ENCODE measurements at places on chromosomes 7 and 10.

DNA sequence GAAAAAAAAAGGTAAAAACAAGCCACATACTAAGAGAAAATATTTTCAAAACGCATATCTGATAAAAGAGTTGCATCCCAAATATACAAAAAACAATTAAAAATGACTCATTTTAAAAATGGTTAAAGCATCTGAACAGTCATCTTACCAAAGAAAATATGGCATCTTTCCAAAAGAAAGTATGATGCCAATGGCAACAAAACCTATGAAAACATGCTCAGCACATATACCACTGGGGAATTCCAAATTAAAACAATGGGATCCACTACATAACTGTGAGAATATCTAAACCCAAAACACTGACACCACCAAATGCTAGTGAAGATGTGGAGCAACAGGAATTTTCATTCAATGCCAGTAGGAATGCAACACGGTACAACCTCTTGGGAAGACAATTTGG is 39.3 kb downstream of the VSTM2A start:
- DNase-seq, result no peak

DNA sequence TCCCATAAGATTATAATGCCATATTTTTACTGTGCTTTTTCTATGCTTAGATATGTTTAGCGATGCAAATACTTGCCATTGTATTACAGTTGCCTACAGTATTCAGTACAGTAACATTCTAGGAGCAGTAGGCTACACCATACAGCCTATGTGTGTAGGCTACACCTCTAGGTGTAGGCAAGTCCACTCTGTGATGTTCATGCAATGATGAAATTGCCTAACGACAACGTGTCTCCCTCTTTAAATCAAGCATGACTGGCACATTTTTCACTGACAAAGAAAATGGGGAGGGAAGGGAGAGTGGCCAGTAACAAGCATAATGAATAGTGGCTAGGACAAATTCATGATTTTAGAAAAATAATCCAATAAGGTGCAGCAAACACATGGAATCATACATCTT is 1.7 kb downstream of the NCAPG2 start:
- DNase-seq, result no peak

GRCh38 chr10:4249841-4250586 is 465.0 kb upstream of the KLF6 start:
- DNase-seq, result no peak

GRCh38 chr7:204326-204725 is 12.0 kb downstream of the FAM20C start:
- no peak for DNase-seq

GRCh38 chr10:50398381-50398780 is 147.1 kb upstream of the ASAH2 start:
- DNase-seq, result no peak

DNA sequence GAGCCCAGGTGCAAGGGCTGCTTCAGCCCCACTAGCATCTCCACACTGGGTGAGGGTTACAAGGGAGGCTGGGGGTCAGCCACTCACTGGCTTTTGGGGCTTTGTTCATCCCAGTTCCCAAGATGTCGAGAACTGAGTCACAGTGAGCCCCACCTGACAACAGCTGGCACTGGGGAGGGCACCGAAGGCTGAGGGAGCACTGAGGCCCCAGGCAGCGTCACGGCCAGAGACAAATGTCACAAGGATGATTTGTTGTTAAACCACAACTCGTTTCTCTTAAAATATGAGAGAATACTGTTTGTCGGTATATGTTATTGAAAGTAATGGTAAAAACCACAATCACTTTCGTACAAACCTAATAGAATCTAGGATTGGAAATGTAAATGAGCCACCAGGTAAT is 219.9 kb downstream of the CELF2 start:
- no peak for DNase-seq

DNA sequence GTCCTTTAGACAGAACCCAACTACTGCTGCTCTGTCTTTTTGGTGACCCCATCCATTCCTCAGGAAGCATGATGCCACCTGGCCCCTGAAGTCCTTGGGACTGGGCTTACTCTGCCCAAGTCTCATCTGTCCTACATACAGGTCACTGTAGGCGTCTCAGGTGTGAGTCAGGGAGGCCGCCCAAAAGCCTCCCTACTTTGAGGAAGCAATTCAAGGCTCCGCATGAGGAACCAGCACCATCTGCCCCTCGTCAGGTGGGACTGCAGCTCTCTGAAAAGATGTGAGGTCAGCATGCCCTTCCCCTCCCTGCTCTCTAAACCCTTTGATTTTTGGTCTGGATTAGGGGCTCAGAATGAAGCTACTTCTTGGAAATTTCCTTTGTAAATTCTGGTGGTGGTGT is 354.8 kb downstream of the CXCL12 start:
- DNase-seq, result no peak

DNA sequence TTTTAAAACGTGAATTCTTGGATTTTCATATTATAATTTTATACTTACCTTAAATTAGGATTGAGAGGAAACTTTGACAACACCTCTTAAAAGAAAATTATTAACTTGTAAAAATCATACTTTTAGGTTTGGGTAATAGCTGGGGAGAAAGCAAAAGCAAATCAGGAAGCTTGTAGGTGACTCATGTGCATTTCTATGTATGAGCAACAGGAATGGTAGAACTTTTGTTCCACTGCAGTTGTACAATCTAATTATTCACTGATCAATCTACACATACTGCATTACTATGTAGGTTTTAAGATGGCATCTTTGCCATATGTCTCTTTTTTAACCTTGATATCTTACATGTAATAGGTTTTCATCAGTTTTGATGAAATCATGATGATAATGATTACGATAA is 223.2 kb downstream of the PRKG1 start:
- no peak for DNase-seq

- DNase-seq, result no peak
Measured at GRCh38 chr7:128203047-128203491, 38.0 kb upstream of the LEP start.

DNA sequence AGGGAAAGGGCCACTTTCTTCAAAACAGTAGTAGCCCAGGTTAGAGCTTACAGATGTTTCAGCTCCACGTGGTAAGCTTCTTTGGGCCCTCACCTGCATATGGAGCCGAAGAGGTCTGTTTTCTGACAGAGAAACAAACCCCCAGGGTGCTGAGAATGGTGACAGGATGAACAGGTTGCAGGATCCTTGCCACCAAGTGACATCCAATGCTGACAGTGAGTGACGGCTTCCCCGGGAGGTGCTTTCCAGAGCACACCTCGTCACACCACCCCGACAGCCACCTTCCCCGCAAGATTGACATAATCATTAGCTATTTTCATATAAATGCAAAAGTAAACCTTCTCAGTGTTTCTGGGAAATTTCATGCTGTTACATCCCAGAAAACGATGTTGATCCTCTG is 109.3 kb upstream of the BTBD16 start:
- DNase-seq, result no peak

- DNase-seq, result no peak
Measured at GRCh38 chr10:96387601-96388000, 28.8 kb upstream of the OPALIN start.

GRCh38 chr7:134686786-134687185 is 40.1 kb downstream of the BPGM start:
- no peak for DNase-seq

- no peak for DNase-seq
Measured at GRCh38 chr7:51006483-51007235, 224.0 kb upstream of the GRB10 start.

DNA sequence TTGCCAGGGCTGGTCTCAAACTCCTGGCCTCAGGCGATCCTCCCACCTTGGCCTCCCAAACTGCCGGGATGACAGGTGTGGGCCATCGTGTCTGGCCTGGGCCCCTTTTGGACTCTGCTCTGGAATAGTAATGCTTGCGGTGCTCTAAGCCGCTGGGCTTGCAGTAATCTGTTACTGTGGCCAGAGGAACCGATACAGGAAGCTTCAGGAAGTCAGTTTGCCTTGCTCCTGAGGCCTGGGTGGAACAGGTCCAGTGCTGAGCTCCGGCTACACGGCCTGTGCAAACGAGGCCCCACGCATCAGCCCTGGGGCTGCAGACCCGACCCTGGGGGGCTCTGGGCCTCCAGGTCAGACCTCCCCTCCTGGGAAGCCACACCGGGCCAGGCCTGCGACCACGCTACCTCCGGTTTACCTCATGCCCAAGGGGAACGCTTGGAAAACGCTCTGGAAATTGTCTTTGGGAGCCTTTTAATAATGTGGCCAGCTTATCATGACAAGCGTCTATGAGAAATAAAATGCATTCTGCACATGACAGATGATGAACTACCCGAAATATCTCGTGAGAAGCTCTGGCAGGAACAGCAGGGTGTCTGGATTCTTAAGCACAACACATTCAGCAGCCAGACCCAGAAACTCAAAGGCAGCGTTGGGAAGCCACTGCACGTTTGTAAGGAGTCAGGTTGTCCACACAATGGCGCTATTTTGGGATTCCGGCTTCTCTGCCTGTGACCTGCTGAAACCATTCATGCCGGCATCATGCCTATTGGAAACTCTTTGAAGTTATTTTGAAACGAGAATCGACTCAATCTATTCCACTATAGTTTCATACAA is 10.1 kb upstream of the ADAP1 start:
- no peak for DNase-seq

GRCh38 chr10:15348579-15348978 is 22.5 kb downstream of the FAM171A1 start:
- no peak for DNase-seq

DNA sequence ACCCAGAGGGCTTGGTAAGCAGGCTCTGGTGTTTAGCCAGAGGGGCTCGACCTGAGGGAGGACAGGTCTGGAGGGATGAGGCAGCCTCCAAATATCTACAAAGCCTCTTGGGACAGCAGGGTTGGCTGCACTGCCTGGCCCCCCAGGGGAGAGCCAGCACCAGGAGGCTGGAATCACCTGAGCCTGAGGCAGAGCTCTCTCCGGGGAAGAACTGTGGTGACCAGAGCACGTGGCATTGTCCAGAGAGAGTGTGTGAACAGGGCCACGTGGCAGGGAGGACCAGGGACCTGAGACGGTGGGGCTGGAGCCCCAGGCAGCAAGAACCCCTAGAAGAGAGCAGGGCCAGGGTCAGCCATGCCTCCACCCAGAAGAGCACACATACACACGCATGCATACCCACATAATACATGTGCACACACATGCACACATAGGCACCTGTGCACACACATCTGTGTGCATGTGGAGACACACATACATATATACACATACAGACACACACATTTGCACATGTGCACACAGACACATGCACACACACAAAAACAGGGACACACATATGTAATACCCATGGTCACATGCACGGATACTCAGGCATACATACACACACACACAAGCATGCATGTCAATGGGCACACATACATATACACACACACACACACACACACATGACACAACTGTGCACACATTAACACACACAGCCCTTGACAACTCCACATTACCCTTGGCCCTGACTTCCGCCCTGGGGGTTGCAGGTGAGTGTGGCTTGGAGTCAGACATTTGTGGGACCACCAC is 94.9 kb downstream of the MYL10 start:
- no peak for DNase-seq

DNA sequence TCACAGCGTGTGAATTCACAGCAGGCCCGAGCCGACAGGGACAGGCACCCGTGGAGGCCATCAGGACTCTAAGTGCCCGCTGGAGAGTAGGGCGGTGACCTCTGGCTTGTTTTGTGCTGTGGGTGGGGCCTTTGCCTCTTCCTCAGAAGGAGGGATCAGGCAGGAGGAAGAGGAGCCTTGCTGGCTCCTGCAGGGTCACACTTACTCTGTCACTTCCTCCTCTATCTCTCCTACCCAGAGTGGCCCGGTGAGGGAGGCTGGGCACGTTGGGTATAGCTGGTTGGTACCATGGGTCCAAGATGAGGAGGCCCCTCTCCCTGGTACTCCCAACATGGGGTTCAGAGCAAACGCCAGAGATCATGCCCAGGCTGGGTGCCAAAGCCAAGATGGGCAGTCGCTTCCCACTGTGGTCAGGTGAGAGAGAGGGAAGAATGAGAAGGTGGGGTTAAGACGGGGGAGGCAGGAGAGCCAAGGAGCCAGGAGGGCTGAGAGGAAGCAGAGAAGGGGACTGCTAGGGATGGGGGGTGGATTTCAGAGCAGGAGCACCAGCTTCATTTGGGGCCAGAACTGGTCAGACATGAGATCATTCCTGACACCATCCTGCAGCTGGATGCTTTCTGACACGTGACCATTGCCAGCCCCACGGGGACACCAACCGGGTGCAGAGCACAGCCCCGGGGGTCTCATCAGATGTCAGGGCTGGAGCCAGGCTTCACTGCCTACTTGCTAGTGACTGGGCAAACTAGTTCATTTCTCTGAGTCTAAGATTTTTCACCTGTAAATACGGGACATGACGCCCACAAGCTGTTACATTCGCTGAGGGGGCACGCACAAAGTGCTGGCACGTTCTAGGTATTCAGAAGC is 54.8 kb upstream of the CACUL1 start:
- no peak for DNase-seq

GRCh38 chr7:94559972-94560371 is 50.4 kb downstream of the CASD1 start:
- no peak for DNase-seq

DNA sequence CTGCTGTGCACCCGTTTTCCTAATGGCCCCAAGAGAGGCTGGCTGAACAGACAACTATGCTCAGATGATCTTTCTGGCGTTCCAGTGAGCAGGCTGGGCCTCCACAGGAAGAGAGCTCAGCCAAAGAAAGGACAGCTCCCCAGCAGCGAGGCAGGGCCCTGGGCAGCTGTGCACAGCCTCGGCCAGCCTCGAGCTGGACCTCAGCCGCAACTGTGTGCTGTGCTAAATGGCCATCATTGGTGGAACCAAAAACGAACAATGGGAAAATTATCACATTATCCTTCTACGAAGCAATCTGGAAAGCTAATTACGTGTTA is 97.5 kb downstream of the CTBP2 start:
- no peak for DNase-seq

- DNase-seq, result no peak
Measured at GRCh38 chr7:112985377-112985987, 101.1 kb downstream of the GPR85 start.

DNA sequence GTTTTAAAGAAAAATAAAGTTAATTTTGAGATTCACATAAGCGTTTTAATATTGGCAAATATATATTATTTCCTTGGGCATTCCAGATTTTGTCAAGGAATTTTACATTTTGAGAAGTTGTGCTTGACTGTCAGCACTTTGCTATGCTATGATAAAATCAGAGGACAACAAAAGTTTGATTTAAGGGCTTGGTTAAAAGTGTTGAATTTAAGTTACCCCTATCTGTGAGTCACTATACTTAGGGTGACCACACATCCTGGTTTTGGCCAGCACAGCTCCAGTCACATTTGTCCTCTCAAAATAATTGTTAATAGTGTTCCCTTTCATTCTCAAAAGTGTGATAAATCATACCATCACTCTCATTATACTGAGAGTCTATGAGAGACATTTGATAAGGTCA is 34.2 kb upstream of the ANK3 start:
- no peak for DNase-seq
